ENCODE measurements at places on chromosomes 12 and 14.

GRCh38 chr12:119938049-119938667 is 50.9 kb upstream of the BICDL1 start:
- peak; percentile 32 for DNase-seq

DNA sequence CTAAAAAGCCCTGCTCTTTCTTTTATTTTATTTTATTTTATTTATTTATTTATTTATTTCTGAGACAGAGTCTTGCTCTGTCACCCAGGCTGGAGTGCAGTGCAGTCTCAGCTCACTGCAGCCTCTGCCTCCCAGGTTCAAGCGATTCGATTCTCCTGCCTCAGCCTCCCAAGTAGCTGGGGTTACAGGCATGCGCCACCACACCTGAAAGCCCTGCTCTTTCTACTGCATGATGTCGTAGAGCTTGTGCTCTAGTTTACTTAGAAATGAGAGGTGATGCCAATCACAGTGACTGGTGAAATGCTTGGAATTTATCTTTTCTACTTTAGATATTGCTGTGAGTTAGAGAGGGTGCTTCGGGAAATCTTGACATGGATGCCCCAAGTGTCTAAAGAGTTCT is 54.5 kb downstream of the DAD1 start:
- no peak for DNase-seq

- DNase-seq: no peak
These were observed 211.9 kb upstream of the TBX3 start for GRCh38 chr12:114895827-114896226.

GRCh38 chr12:117279606-117280005 is 81.8 kb downstream of the NOS1 start:
- no peak for DNase-seq

DNA sequence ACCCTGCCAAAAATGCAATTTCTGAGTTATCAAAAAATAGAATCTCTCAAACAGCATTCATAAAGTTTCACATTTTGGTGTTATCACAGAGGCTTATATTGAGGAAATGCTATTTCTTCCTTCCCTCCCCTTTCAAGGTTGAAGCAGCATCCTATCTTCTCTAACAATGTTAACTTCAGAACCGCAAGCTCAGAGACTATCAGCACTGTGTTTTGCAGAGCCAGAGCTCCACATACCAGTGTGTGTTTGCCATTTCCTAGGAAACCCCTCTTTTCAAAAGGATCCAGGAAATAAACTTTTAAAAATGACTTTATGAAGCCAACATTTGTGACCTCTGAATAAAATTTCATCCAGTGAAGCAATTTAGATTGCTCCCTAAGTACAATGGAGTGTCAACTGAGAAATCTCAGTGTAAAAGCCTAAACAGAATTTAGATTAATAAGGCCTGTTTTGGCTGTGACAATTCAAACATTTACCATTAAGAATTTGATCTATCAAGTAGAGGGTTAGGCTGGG is 332.6 kb downstream of the NOVA1 start:
- DNase-seq: no peak

- no peak for DNase-seq
These were observed 41.3 kb downstream of the TDG start for GRCh38 chr12:104006929-104007328.

GRCh38 chr12:95593266-95593871 is 42.1 kb upstream of the USP44 start:
- no peak for DNase-seq

- peak; percentile 30 for DNase-seq
These were observed 3.3 kb downstream of the PPP1R3E start for GRCh38 chr14:23299211-23299957.

- DNase-seq: no peak
These were observed 158.3 kb downstream of the SEC23A start for GRCh38 chr14:38944691-38945090.

DNA sequence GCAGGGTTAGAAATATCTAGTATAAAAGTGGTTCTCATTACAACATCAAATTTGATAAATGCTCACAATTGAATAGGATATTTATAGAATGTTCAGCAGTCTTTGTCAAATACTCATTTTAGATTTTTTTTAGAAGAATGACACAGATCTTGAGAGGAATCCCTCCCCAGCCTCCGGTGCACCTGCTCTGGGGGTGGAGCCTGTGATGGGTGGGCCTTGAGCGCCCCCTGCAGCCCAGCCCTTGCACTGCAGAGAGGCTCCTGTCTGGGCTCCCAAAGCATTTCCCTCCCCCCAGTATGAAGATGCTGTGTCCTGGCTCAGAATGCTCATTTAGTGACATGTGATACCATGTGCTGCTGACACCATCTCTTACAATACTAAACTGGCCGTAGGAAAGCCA is 792.3 kb downstream of the TMEM121 start:
- DNase-seq: no peak

- peak; percentile 75 for DNase-seq
These were observed 27.6 kb upstream of the RPLP0 start for GRCh38 chr12:120228291-120229070.

GRCh38 chr12:64456119-64456518 is 4.2 kb downstream of the TBK1 start:
- no peak for DNase-seq

DNA sequence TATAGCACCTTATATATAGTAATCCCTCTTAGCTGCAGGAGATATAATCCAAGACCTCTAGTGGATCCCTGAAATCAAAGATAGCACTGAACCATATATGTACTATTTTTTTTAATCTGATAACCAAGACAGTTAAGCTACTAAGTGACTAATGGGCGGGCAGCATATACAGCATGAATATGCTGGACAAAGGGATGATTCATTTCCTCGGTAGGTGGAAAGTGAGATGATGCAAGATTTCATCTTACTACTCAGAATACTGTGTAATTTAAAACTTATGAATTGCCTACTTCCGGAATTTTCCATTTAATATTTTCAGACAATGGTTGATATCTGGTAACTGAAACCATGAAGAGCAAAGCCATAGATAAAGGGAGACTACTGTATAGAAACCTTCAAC is 36.2 kb downstream of the PRMT8 start:
- no peak for DNase-seq

GRCh38 chr12:114682785-114683708 is 928 bp downstream of the TBX3 start:
- no peak for DNase-seq

- DNase-seq: no peak
These were observed 57.6 kb downstream of the EID3 start for GRCh38 chr12:104360983-104361707.

DNA sequence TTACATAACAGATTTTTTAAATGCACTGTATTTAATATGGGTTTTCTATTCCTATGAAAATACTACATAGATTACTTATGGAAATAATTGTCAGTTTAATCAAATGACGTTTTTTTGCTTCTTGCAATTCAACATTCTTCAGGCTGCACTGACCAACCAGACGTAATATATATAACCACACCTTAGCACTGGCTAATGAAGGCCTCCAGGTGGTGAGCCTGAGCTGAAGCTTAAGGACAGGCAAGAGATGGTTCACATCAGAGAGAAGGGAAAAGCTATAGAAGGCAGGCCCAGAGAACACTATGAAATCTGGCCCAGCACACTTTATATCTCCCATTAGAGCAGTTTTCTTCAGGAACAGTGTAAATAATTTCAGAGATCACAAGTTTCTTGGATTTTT is 2.8 kb upstream of the MDGA2 start:
- no peak for DNase-seq

GRCh38 chr12:56115329-56115728 is 1.1 kb upstream of the RPL41 start:
- DNase-seq: no peak

All from frontal cortex (tissue), 4 donors.